Aortic smooth muscle cell (primary cell): ENCODE measurements at places on chromosomes 16 and 17. TPM values are rescaled to one million over a fixed set of nuclear protein-coding genes. Genes with fewer than 3 reads are reported as not detected.

SBK1 gene
- total RNA-seq, result not detected in 2 replicates

TBC1D3B gene
- 1.1 and 1.7 TPM in 2 replicates for total RNA-seq

TBC1D3E gene
- total RNA-seq, result not detected in 2 replicates

MYO15A gene
- total RNA-seq, result 0.99 and 1.6 TPM in 2 replicates

ERBB2 gene
- 28.9 and 46.1 TPM in 2 replicates for total RNA-seq

TP53I13 gene
- 33.9 and 39.0 TPM in 2 replicates for total RNA-seq

FA2H gene
- total RNA-seq, result not detected in 2 replicates

NT5C3B gene
- 64.6 and 70.0 TPM in 2 replicates for total RNA-seq

ABI3 gene
- total RNA-seq, result 0.25 and 0.53 TPM in 2 replicates
